Left renal pelvis (tissue), 4 donors: ENCODE measurements at places on chromosomes 4 and X. TPM values are rescaled to one million over a fixed set of nuclear protein-coding genes. Genes with fewer than 3 reads are reported as not detected.

Gene MAGEB17
- polyA plus RNA-seq: not detected

Gene EVC
- 44.5 TPM for polyA plus RNA-seq

Gene YY2
- 3.1 TPM for polyA plus RNA-seq

Gene LEF1
- 72.8 TPM for polyA plus RNA-seq

Gene SERPINA7
- polyA plus RNA-seq: 0.89 TPM

Gene TAF9B
- polyA plus RNA-seq: 36.3 TPM

Gene ETNPPL
- 0.11 TPM for polyA plus RNA-seq

Gene KIT
- 19.0 TPM for polyA plus RNA-seq

Gene SLC49A3
- polyA plus RNA-seq: 4.0 TPM

Gene ACOX3
- polyA plus RNA-seq: 13.5 TPM

Gene IL2
- polyA plus RNA-seq: not detected

DNA sequence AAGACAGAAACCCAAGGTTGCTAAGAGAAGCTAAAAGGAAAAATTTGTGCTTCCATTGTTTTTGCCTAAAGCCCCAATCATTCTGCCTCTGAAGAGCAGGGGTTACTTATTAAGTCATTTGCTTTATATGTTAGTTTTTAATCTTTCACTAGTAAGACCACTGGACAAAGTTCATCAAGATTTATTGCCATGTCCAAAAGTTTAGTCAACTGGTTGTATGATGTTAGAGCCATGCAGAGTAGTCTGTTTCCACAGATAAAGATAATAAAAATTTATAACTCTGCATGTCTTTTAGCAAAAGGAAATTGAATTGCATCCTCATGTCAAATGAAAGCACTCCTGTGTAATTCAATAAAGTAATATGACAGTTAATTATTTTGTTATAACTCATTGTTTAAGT is 75.8 kb upstream of the PRKG2 start:
- no peak for DNase-seq

- DNase-seq: no peak
These were observed 299.9 kb upstream of the SFRP2 start for GRCh38 chr4:154088741-154089140.

- no peak for DNase-seq
These were observed 1163.0 kb downstream of the RAPGEF2 start for GRCh38 chr4:160265836-160266235.

DNA sequence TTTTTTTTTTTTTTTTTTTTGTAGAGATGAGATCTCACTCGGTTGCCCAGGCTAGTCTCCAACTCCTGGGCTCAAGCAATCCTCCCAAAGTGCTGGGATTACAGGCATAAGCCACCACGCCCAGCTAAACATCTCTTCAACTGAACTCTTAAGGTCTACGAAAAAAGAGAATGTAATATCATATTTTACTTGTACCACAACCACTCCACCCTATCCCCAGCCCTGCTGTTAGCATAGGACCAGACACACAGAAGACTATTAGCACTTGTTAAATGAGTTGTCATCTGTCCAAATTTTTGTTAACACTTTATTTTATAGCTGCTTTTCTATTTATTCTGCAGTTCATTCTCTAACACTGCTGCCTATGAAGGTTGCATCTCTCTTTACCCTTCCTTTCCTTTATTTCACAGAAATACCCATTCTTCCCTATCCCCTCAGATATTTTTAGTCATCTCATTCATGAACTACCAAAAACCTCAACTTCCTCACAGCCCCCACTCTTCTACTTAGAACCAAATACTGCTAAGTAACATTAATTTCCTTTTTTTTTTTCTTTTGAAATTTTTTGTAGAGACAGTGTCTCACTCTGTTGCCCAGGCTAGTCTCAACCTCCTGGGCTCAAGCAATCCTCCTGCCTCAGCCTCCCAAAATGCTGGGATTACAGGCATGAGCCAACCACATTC is 10.1 kb downstream of the SNX12 start:
- DNase-seq: no peak

DNA sequence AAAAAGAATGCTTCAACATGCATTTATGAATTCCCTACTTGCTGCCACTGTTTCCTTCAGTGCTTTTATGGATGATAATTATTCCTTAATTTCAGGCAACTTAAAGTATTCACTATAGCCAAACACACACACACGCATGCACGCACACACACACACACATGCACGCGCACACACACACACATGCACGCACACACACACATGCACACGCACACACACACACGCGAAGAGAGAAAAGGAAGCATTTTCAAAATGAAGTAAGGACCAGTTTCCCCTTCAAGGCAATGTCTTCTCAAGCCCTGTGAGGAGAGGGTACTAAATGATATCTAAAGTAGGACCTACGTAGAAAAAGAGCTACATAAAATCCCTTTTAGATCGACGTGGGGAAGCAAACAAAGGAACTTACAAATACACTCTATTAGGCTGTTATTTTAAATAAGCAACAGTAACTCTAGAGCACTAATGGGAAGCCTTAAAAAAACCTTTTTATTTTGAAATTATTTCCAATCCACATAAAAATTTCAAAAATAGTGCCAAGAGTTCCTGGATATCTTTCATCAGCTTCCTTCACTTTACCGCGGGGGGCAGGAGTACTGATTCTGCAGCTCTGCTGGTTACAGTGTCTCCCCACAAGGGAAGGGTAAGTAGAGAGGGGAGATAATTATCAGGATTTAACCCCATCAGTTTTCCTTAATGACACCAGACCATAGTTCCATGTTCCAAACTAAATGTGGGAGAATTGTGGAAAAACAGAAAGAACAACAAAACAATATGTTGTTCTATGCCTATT is 13.7 kb downstream of the IRF2 start:
- no peak for DNase-seq

DNA sequence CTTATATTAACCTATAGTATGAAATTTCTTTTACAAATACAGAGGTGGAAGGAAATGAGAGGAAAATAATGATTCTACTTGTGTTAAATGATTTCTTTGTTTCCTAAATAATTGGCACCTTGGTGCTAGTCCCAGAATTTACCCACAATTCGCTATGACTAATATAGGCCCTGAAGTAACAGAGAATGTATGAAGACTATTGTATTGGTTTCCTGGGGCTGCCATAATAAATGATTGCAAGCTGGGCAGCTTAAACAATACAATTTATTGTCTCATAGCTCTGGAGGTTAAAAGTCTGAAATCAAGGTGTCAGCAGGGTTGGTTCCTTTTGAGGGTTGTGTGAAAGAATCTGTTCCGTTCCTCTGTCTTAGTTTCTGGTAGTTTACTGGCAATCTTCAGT is 74.8 kb upstream of the GPRIN3 start:
- DNase-seq: no peak

DNA sequence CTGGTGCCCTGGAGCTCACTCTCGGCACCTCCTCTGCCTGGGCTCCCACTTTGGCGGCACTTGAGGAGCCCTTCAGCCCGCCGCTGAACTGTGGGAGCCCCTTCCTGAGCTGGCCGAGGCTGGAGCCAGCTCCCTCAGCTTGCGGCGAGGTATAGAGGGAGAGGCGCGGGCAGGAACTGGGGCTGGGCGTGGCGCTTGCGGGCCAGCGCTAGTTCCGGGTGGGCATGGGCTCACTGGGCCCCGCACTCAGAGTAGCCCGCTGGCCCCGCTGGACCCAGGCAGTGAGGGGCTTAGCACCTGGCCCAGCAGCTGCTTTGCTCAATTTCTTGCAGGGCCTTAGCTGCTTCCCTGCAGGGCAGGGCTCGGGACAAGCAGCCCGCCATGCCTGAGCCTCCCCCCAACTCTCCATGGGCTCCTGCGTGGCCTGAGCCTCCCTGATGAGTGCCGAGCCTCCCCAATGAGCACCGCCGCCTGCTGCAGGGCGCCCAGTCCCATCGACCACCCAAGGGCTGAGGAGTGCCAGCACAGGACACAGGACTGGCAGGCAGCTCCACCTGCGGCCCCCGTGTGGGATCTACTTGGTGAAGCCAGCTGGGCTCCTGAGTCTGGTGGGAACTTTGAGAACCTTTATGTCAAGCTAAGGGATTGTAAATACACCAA is 26.7 kb upstream of the FAM90A26 start:
- no peak for DNase-seq

- DNase-seq: no peak
These were observed 15.1 kb downstream of the CSF2RA start for GRCh38 chrX:1283741-1284140.

- no peak for DNase-seq
These were observed 2.4 kb downstream of the SLC49A3 start for GRCh38 chr4:686413-687040.

- DNase-seq: no peak
These were observed 16.0 kb upstream of the HPGD start for GRCh38 chr4:174538123-174538875.

GRCh38 chrX:155888139-155888538 is 7.0 kb downstream of the VAMP7 start:
- no peak for DNase-seq

- no peak for DNase-seq
These were observed 29.9 kb downstream of the BCLAF3 start for GRCh38 chrX:19960913-19961312.

- DNase-seq: no peak
These were observed 82.0 kb downstream of the PLS3 start for GRCh38 chrX:115642895-115643530.

DNA sequence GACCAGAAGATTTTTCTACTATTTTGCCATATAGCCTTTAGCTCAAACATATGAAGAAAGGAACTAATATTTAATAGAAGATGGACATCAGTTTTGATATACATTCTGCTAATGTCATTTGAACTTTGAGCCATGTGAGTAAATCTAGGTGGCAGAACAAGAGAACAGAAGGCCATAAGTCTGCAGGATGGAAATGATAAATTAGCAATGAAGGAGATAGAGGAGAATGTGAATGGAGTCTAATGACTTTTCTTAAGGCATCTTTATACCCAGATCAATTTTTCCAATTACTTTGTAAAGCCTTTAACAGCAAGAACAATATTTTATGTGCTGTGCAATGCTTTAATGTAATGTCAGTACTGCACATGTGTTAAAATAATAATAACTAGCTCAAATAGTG is 30.1 kb upstream of the ALG13 start:
- no peak for DNase-seq

GRCh38 chrX:78945186-78945912 is at the start of gene P2RY10:
Gene P2RY10, plus strand, starts transcription at chrX:78945391. Its CDS starts 15,130 bp downstream, at chrX:78960521.
- no peak for DNase-seq

GRCh38 chr4:74501579-74501978 is 56.6 kb downstream of the AREG start:
- no peak for DNase-seq

DNA sequence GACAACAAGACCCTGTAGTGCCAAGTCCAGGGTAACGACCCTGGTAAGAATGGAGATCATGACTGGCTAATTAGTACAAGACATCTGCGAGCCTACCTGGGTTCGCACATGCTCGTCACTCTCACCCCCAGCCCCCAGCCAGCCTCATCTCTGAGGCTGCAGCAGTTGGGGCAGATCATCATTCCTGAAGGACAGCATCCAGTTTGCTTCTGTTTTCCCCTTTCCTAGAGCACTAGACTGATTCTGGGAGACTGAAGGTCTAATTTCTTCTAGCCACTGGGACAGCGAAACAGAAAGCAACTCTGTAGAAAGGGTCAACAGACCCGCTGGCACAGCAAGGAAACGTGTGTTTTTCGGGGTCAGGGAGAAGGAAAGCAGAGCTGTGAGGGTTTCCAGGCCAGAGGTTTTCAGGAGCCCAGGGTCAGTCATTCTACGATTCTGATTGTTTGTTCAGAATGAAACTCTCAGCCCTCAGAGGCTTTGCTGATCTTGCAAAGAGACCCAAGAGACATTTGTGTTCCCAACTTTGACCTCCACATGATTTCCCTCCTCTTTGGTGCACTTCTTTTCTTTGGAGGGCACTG is 343.1 kb upstream of the NOCT start:
- no peak for DNase-seq

DNA sequence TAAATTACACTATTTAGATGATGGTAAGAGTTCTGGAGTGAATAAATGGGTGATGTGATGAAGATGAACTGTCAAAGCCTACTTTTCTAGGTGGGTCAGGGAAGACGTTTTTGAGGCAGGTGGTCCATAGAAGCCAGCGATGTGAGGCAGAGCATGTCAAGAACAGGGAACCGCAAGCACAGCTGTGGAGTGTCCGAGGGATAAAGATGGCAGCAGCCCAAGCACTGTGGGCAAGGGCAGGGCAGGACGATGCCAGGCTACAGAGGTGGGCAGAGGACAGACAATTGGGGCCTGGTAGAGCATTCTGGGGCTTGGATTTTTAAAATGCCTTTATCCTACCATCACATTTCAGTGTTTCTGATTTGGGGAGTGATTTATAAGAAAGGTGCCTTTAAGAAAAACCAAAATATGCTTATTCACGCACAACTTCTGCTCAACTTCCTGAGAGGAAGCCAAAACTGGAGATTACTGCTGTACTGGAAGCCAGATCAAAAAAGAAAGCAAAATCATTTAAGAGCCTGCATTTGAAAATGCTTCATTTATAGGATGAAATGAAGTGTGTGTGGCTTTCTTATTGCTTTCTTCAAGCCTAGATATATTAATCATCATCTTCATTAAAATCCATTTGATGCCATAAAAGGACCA is 119.0 kb upstream of the WDR17 start:
- DNase-seq: no peak

GRCh38 chrX:149453030-149453429 is 52.1 kb downstream of the IDS start:
- no peak for DNase-seq

DNA sequence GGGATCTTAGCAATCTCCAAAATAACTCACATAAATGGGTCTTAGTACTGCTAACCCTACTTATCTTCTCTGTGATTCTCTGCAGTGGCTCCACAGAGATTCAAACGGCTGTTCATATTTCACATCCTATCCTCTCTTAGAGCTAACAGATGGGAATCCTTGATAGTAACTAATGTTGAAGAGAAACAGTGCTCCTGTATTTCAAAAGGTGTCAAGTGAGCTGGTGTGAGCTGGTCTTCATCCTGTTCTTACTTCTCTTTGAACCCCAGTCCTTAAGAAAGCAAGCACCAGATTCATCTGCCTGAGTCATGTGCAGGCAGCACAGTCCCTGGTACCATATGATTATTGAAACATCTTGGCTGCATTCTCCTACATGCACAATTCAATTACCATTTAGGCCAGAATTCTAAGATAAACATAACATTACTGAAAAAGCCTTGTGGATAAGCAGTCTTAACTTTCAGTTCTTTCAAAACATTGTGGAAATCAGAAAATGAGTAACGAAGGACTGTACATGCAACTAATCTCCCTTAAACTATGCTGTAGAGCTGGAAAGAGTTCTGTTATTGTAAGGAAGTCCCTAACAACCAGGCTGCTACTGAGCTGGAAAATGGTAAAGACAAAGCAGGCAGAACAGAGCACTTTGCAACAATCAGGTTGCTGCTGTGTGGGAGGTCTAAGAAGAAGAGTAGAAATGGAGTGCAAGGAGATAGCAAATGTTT is 153.1 kb downstream of the NPNT start:
- no peak for DNase-seq

GRCh38 chrX:150049647-150050046 is 111.4 kb upstream of the EOLA2 start:
- DNase-seq: peak; percentile 11
